ENCODE measurements at places on chromosomes 12 and 14.

- DNase-seq: no peak
Observed at GRCh38 chr12:89883630-89884389, 175.2 kb upstream of the ATP2B1 start.

DNA sequence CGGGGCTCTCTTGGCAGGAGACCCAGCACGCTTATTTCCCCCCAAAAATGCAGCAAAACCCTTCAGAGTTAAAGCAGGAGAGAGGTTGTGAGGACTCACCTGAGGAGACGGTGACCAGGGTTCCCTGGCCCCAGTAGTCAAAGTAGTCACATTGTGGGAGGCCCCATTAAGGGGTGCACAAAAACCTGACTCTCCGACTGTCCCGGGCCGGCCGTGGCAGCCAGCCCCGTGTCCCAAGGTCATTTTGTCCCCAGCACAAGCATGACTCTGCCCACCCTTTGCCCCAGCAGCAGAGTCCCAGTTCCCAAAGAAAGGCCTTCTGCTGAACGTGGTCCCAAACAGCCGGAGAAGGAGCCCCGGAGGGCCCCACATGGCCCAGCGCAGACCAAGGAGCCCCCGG lies 337.7 kb downstream of the TMEM121 start:
- DNase-seq: no peak

GRCh38 chr14:66745078-66745477 lies 237.1 kb downstream of the GPHN start:
- DNase-seq: no peak

DNA sequence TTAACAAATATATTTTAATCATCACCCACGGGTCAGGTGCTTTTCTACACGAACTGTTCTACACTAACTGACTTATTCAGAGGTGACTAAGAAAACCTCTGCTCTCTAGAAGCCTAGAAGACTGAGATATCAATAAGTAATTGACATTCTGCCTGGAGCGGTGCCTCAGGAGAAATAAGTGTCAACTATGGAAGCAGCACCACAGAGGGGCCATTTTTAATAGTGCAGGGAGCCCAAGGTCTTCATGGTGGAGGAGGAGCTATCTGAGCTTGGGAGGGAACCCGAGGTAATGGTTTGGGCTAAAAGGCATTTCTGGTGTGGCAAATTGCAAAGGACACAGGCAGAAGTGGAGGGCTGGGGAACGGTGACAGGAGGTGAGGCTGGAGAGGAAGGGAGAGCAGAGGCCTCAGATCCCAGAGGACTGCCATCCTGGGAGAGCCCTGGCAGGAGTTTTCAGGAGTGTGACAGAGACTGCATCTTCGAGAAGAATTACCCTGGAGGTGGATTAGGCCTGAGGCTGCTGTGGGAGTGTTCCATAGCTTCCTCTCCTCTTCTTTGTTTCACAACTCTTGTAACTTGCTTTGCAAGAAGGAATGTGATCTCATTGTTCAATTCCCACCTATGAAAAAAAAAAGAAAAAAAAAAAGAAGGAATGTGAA lies 123.1 kb downstream of the NPAS3 start:
- DNase-seq: no peak

DNA sequence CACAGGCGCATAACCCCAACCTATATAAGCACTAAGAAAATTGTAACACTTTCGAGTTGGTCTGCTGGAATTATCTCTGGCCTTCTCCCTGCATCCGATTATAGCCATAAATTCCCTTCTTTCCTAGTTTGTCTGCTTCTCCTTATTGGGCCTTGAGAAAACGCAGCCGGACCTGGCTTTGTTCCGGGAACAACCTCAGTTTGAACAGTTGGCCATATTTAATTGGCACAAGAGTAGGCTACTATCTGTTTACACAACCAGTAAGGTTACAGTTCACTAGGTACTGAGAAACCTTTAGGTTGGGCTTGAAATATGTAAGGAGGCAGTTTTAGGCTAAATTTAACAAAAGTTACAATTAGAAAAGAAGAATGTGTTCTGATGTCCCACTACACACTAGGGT lies 176.1 kb downstream of the IPO8 start:
- no peak for DNase-seq

- no peak for DNase-seq
Observed at GRCh38 chr14:50334211-50334610, 22.1 kb downstream of the DMAC2L start.

DNA sequence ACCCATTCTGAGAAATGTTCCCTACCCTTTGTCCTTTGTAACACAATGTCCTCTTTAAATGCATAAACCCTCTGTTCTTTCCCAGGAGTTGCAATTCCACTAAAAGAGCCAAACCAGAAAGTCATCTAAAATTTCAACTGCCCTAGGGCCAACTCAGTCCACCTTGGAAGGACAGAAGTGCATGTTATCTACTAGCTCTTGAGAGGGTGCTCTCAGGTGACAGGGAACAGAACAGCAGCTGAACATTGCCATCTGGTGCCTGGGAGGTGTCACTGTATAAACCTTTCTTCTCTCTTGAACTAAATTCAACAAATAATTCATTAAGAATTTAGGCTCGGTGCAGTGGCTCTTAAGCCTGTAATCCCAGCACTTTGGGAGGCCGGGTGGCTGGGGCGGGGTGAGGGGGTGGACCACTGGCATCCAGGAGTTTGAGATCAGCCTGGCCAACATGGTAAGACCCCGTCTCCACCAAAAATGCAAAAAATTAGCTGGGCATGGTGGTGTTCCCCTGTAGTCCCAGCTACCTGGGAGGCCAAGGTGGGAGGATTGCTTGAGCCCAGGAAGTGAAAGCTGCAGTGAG lies 10.3 kb upstream of the FERMT2 start:
- DNase-seq: peak; percentile 49

DNA sequence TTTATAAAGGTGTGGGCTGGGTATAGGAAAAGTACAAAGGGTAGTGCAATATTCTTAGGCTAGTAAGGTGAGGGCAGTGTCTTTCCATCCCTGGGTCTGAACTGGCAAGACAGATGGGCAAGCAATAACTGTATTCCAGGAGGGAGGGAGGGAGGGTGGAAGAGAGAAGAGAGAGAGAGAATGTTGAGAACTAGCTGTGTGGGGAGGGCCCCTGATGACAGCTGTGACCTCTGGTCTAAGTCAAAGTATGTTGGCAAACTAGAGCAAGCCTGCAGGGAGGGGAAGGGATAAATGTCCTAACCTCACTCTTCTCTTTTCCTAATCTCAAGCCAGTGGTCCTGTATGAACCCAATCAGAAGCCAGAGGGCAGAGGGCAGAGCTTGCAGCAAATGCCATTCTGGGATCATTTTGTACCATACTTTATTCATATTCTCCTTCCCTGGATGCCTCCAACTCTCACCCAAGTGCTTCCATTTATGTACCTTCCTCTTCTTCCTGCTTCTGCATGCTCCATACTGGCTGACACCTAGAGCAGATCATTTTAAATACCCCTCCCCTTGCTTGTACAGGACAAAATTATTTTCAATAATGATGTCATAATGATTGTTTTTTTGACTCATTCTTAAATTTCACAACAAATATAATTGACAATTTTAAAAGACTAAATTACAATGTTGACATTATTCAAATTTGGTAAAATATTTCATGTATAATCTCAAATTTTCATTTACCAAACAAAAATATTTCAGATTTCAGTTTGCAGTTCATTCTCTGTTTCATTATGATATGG lies 75.9 kb downstream of the AKAP6 start:
- DNase-seq: no peak

DNA sequence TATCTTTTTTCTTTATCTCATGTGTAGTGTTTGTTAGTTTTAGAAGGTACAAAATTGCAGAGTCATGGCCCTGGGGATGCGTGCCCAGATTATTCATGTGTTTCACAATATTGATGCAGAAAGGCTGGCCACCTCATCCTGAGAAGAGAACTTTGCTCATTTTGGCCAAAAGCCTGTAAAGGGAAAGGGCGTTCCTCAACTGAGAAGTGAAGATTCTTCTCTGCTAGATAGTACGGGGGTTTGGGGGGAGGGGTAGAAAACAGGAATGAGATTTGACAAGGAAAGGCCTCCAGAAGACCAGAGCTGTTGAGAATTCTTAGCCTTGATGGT lies 1.7 kb downstream of the MGST1 start:
- DNase-seq: no peak

GRCh38 chr12:53561590-53561953 lies 54.3 kb upstream of the NPFF start:
- DNase-seq: no peak

DNA sequence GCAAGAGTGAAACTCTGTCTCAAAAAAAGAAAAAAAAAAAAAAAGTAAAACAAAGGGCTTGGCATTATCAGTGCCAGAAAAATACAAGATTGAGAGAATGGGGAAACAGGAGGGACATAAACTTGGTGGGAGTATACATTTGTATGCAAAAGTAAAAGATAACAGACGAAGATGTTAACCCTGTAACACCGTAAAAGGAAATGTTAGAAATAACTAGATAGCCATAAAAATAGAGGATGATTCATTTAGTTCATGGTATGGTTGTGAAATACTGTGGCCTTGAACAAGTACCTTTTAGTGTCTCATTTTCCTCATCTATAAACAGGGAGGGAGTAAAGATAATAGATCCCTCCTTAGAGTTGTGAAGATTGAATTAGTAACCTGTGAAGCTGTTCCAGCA lies 33.3 kb downstream of the ATP2A2 start:
- DNase-seq: no peak

DNA sequence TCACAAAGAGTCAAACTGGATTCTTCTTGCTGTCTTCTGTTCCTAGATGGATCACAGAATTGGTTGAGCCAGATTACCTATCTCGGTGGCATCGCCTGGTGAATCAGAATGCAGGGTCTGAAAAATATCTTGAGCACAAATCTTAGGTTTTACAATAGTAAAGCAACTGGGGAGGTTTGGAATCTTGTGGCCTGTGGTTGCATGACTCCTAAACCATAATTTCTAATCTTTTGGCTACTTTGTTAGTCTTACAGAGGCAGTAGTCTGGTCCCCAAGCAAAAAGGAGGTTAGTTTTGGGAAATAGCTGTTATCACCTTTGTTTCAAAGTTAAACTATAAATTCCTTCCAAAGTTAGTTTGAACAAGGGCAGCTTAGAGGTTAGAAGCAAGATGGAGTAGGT lies 1488.5 kb upstream of the FLRT2 start:
- no peak for DNase-seq

DNA sequence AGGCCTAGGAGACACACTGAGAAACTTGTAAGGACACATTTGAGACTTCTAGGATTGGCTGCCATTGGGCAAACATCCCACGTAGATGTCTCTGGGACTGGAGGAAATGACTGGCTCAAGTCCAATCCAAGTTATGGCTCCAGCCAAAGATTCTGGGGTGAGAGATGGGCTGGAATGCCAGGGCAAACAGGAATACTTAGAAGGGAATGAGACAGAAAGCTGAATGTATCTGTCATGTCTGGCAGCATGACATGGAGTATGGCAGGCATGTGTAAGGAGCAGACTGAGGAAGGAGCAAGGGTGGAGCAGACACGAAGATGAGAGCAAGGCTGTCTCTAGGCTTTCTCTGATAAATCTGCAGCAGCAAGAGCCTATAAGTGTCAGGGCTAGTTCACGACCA lies 209.2 kb downstream of the PHLDA1 start:
- DNase-seq: no peak

GRCh38 chr14:92382677-92383076 lies 59.7 kb downstream of the SLC24A4 start:
- no peak for DNase-seq

DNA sequence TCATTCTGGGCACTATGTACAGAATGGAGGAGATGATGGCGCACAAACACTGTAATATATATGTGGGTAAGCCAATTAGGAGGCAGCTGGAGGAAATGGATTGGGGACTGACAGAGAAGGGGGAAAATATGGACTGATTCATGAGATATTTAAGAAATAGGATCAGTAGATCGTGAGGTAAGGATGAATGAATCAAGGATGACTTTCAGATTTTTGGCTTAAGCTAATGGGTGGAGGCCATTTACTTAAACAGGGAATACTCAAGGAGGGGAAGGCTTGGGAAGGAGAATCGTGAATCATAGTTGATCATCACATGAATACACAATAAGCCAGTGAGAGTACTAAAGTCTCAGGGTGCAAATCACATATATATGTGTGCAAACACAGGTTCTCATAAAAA lies 11.2 kb upstream of the GNPNAT1 start:
- no peak for DNase-seq

- DNase-seq: no peak
Observed at GRCh38 chr14:99730876-99731546, 46.9 kb downstream of the CYP46A1 start.

GRCh38 chr14:68948686-68949600 lies 30.2 kb downstream of the ACTN1 start:
- DNase-seq: no peak

- DNase-seq: no peak
Observed at GRCh38 chr12:130803702-130804101, 35.3 kb downstream of the STX2 start.

- peak; percentile 7 for DNase-seq
Observed at GRCh38 chr12:132955094-132956010, 754 bp downstream of the ZNF605 start.

DNA sequence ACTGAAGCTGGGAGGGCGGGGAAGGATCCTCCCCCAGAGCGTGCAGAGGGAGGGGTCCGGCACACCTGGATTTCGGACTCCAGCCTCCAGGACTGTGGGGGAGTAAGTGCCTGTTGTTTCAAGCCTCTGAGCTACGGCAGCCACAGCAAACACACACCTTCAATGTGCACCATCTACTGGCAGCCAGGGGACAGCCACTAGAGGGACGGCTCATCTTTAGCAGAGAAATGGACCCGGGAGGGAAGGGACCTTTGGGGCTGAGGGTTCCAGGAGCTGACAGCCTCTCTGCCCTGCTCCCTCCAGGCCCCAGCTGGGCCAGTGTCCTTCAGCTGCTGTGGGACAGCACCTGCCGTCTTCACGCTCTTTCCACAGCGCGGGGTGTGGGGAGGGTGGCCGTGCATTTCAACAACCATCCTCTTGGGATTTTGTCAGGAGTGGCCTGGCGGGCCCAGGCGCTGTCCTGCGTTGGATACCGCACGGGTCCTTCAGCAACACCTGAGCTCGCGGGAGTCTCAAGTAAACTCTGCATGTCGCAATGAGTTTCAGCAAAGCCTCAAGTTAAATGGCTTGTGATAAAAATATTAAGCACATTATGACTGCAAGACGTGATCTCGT lies 209.2 kb upstream of the C14orf180 start:
- DNase-seq: no peak

- DNase-seq: no peak
Observed at GRCh38 chr14:35407306-35407630, 2.7 kb upstream of the NFKBIA start.

All from stimulated activated CD4-positive, alpha-beta T cell treated with anti-CD3 and anti-CD28 coated beads, Interleukin-4, amount 100 ng/mL, for 24 hours (primary cell).